Activated CD4-positive, alpha-beta T cell treated with anti-CD3 and anti-CD28 coated beads for 1 hour (primary cell): ENCODE measurements at places on chromosomes 6 and 20.

- DNase-seq = no peak
Measured at GRCh38 chr6:135568379-135568778, 70.8 kb upstream of the AHI1 start.

DNA sequence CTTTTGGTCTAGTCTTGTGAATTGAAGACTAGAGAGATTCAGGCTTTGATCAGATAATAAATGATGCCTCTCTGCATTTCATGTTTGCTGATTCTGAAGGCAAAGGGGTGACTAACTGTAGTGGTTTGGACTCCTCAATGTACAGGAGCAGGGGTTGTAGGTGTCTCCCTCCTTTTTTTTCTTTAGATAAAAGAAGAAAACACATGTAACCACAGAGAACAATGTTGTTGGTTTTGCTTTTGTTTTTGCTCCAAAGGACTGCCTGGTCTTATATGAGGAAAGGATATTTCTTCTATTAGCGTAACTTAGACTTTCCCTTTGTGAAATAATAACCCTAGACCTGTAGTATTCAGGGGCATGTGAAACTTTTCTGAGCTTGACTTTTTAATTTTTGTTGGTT, 53.2 kb downstream of the RFPL4B start:
- no peak for DNase-seq

GRCh38 chr6:44481056-44481455, 93.5 kb downstream of the CDC5L start:
- DNase-seq = no peak

DNA sequence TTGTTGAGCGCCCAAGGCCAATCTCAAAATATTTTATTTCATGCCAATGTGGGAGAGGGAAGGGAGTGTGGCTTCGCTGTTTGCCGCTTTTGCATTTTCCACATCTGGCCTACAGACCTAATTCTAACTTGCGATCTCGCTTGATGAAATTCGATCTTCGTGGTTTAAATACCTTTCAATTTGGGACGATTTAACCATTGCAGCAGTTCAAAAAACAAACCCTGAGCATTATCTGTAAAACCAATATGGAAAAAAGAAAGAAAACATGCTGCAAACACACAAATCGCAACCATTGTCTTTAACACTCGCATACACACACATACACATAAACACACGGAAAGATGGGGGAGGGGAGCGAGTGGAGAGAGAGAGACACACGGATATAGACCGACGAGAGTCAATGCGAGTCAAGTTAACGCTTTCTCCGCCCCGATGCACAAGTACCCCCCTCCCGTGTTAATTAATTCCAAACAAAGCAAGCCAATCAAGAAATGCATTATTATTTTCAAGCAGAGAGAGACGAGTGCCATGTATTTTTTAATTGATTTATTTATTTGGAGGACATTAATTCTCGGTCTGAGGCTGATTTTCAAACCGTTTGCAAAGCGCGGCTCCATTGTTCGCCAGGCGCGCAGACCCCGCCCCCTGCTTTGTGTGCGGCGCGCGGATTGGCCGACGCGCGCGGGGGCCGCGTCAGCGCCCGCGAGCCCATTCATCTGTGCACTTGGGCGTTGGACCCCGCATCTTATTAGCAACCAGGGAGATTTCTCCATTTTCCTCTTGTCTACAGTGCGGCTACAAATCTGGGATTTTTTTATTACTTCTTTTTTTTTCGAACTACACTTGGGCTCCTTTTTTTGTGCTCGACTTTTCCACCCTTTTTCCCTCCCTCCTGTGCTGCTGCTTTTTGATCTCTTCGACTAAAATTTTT, at the start of gene MARCKS:
Gene MARCKS, plus strand, starts transcription at position 721 of the 931 bp plus-strand sequence. CDS start 401 bp downstream, outside the sequence.
- no peak for DNase-seq

DNA sequence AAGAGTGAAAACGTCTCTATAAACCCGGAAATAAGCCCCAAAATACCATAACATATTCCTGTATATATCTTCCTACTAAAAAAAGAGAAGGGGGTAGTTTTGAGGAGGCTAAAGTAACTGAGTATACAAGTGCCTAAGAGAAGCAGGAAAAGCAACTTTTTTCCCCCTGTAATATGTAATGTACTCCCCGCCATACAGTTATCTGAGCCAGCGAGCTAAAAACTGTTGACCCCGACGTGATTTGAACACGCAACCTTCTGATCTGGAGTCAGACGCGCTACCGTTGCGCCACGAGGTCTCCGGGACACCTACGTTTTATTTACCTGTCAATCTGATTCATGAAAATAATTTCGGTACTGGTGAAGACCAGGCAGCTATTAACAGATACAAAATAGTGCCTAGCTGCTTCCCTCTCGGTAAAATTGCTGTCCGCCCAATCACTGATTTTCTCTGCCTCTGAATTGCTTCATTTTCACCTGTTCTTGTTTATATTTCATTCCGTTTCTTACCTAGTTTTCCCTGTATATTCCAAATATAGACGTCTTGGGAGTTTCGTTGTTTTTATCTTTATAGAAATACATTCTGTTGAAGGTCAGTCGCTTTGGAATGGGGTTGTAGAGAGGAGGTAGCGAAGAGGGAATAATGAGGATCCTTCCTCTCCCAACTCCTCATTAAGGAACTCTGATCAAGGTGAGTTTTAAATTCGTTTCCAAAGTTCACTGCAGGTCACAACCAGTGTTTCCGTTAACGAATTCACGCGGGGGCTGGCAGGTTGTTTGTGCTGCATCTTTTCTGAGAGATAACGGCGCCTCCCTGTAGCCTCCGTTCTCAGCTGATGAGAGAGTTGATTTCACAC, 33.6 kb upstream of the BTN3A2 start:
- DNase-seq = peak; percentile 45

- DNase-seq = no peak
Measured at GRCh38 chr6:114783083-114783482, 440.3 kb upstream of the HS3ST5 start.

DNA sequence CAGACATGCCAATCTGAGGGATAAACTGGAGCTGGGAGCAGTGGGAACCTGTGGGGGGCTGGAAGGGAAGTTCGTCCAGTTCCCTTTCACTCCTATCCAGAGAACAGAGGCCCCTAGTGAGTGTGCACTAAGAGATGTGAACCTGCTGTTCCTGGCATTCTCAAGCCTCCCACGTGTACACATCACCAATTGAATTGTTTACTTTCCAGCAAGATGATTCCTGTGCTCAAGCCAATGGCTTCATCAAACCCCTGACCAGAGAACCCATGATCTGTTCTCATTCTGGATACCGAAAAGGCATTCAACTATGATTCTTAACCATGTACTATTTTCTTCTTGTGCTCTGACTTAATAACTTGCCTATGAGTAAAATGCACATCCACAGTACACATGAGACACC, 10.2 kb upstream of the SLC22A3 start:
- DNase-seq = no peak

- no peak for DNase-seq
Measured at GRCh38 chr20:49685809-49686208, 27.9 kb downstream of the B4GALT5 start.

- DNase-seq = no peak
Measured at GRCh38 chr20:51379601-51380341, 162.7 kb downstream of the NFATC2 start.

- DNase-seq = no peak
Measured at GRCh38 chr6:130752267-130752666, 74.9 kb upstream of the SMLR1 start.

DNA sequence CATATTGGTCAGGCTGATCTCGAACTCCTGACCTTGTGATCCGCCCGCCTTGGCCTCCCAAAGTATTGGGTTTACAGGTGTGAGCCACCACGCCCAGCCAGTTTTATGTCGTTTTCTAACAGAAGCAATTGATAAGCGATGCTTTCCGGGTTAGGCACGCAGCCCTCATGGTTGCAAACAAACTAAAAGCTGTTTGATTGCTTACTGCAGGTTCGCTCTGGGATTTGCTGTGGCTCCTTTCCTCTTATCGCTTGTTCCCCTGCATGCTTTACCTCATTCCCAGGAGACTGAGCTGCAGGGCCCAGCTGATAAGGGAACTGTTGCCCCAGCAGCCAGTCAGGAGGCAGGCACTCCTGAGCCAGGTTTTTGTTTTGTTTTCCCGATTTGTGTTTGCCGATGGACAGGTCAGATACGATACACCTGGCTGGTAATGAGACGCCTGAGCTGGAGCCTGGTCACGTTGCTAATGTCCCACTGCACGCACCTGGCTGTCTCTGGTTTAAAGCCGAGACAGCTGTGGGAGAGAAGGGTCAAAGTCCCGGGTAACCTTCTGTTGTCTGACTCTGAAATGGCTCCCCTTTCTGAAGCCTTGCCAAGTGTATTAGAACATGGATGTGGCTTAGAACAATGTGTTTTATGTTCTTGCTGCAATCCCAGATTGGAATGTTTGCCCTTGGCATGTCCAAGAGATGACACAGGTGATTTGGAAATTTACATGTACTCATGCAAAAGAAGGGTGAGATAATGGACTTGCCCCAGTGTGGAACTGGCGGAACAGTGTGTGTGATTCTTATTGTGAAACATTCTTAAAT, 19.9 kb downstream of the DSP start:
- DNase-seq = no peak
